ENCODE measurements at places on chromosomes 5 and 9. TPM values are rescaled to one million over a fixed set of nuclear protein-coding genes. Genes with fewer than 3 reads are reported as not detected.

- H3K36me3 ChIP-seq = peaks cover 5% of the 10 kb centered on the region
- peak overlapping the region; percentile 59 for H3K27ac ChIP-seq
- H3K27me3 ChIP-seq = no peaks in the 10 kb centered on the region
- DNase-seq = peak; percentile 74
- peak overlapping the region; percentile 100 for H3K4me3 ChIP-seq
- H3K4me1 ChIP-seq = peaks cover 17% of the 10 kb centered on the region
Observed at GRCh38 chr9:134025606-134026541, 593 bp downstream of the BRD3OS start.

GRCh38 chr5:125394661-125395280, 648.3 kb upstream of the ZNF608 start:
- H3K4me3 ChIP-seq = no peak overlapping the region
- H3K4me1 ChIP-seq = no peaks in the 10 kb centered on the region
- no peaks in the 10 kb centered on the region for H3K27me3 ChIP-seq
- no peaks in the 10 kb centered on the region for H3K36me3 ChIP-seq

DNA sequence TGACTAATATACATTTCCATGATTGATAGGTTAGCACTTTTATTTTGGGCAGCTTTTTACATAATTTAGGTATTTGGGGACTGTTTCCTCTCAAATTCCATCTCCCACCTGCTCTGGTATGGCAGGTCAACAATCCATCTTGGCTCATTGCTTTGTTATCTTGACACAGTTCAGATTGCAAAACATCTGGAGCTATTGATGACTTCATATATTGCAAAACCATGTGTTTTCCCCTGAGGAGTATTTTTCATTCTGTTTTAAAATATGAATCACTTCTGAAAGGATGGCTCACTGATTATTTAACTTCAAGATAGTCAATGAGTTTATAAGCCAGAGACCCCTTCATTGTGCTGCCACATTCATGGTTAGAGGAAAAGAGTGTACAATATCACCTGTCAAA, 1206.0 kb upstream of the C9orf72 start:
- H3K4me3 ChIP-seq = no peak overlapping the region
- no peaks in the 10 kb centered on the region for H3K4me1 ChIP-seq
- no peaks in the 10 kb centered on the region for H3K27me3 ChIP-seq
- no peak for DNase-seq
- H3K36me3 ChIP-seq = no peaks in the 10 kb centered on the region
- no peak overlapping the region for H3K27ac ChIP-seq

The CCNO gene
- total RNA-seq = not detected

The SUSD3 gene
- total RNA-seq = 1.7 TPM

The COL5A1 gene
- total RNA-seq = 136 TPM

DNA sequence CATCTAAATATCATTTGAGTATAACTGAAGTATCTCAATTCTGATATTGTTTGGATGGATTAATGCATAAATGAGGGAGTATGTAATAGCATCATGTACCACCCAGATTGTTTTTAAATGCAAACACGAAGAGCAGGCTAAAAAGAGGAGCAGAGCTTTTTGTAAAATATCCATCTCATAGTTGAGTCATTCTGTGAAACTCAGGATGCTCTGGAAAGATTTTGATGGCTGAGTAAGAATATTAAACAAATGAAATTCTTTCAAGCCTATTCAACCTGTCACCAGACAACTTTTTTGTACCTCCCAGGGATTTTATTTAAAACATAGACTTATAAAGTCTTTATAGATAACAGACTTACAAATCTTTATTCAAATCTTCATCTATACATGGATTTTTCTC, 625.9 kb downstream of the TLE4 start:
- H3K36me3 ChIP-seq = no peaks in the 10 kb centered on the region
- H3K27ac ChIP-seq = no peak overlapping the region
- no peak overlapping the region for H3K4me3 ChIP-seq

- no peaks in the 10 kb centered on the region for H3K27me3 ChIP-seq
- H3K36me3 ChIP-seq = peaks cover 52% of the 10 kb centered on the region
- no peak overlapping the region for H3K4me3 ChIP-seq
- DNase-seq = no peak
- no peak overlapping the region for H3K27ac ChIP-seq
Observed at GRCh38 chr9:123416176-123416575, 60.2 kb downstream of the CRB2 start.

The PRSS3 gene
- total RNA-seq = 1.8 TPM

The WWC1 gene
- 82.6 TPM for total RNA-seq

DNA sequence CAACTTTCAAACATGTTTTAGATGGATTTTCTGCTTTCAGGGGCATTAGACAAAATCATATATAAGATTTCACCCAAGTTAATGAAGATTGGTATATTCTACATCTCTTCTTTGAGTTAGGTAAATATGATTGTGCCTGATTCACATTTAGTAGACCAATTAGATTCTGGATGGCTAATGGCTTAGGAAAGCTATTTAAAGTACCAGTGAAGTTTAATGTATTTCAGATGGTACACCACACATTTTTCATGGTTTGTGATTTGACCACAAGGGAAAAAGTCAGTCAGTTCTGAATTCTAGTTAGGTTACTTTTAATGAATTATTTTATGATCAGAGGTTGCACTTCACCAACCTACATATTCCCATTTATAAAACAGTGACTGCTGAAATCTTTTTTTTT, 409.7 kb downstream of the ADGRV1 start:
- no peak overlapping the region for H3K27ac ChIP-seq
- H3K36me3 ChIP-seq = no peaks in the 10 kb centered on the region
- H3K27me3 ChIP-seq = no peaks in the 10 kb centered on the region

The SLC1A3 gene
- total RNA-seq = 3.5 TPM

DNA sequence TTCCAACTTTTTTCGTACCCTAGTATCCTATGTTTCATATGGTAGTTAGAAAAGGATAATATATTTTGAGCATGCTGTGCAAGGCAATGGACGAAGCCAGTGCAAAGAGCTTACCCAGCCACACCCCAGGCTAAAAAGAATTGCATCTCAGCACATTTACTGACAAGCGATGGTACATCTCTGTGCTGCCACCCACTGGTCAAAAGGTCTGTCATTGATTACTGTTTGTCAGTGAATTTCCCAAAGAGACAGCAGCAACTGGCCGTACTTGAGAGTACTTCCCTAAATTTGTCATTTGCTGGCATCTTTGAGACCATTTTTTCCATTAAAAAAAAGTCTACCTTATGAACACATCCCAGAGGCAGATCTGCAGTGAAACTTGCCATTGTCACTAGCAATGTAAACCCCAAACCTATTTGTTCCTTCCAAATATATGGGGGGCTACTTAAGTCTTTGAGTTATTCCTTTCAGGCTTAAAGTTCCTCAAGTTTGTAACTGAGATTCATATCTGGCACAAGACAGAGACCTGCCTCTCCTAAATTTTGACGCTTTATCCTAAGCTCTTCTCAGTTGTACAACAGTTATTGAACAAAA, 184.3 kb downstream of the CTNND2 start:
- no peak overlapping the region for H3K4me3 ChIP-seq
- H3K4me1 ChIP-seq = no peaks in the 10 kb centered on the region
- no peak overlapping the region for H3K27ac ChIP-seq
- peak; percentile 32 for DNase-seq
- H3K27me3 ChIP-seq = no peaks in the 10 kb centered on the region
- no peaks in the 10 kb centered on the region for H3K36me3 ChIP-seq

DNA sequence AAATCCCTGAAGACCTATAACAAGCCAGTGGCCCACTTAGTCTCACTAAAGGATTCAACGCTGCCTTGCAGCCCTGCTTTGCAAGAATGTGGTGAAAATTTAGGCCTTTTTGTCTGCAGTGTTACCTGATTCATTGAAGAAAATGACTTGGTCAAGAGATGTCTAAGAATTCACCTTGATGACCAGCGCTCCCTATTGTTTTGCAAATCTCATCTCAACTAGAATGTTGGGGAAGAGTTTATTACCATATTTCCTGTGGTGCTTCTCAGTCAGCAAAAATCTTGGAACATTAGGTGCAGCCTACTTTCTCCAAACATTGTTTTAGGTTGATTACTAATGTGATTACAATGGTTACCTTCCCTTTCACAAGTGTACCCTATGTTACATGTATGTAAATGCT, 53.5 kb downstream of the PLK2 start:
- H3K27ac ChIP-seq = no peak overlapping the region
- no peak overlapping the region for H3K4me3 ChIP-seq
- H3K27me3 ChIP-seq = no peaks in the 10 kb centered on the region
- DNase-seq = no peak

All from stomach (tissue), 19 donors.